ENCODE measurements at places on chromosomes 13 and 19.
A peak's percentile ranks its signal among the peaks of the same experiment; 100 is the strongest.

GRCh38 chr19:33159893-33160292 lies 28.0 kb downstream of the WDR88 start:
- no peak for DNase-seq

GRCh38 chr19:29841559-29842367 lies 30.0 kb downstream of the CCNE1 start:
- peak; percentile 65 for DNase-seq

DNA sequence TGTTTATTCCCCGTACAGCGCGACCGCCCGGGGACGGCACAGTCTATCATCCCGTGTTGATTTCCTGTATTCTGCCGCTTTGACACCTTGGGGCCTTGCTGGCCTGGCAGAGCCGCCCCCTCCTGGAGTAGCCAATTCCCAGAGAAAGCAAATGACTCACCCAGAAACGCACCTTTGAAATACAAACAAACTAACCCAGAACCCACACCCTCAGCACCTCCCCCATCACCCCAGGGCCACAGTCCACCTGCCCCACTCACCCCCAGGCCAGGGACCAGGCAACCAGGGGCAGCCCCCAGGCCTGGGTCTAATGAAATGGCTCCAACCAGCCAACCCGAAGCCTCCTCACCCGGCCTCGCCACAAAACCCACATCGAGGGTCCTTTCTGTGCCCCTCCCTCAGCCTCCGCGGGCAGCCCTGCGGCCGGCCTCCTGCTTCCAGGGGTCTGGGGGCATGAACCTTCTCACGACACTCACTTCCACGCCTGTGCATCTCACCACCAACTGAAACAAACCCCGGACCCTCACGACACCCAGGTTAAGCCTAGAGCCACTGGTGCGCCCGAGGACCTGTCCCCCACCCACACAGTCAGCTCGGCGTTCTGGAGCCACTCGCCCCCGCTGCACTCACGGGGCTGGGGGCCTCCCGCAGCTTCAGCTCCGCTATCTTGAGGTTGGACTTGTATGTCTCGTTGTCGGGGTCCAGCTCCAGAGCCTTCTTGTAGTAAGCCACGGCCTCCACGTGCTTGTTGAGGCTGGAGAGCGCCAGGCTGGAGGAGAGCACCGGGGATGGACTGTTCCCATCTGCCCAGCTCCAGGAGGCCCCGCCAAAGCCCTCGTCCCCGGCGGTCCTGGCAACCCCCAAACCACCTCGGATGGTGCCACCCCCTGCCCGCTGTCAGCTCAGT lies 20.9 kb downstream of the SGTA start:
- no peak for DNase-seq

GRCh38 chr19:55384131-55384919 lies at the start of gene TMEM238:
TMEM238 (minus strand) TSS chr19:55384292; CDS start chr19:55384259, 33 bp downstream.
- no peak for DNase-seq

GRCh38 chr13:59601993-59602392 lies 561.7 kb downstream of the DIAPH3 start:
- DNase-seq = no peak

GRCh38 chr13:100302391-100302790 lies 213.5 kb downstream of the PCCA start:
- DNase-seq = no peak

GRCh38 chr19:10718205-10719196 lies 622 bp downstream of the DNM2 start:
- DNase-seq = peak; percentile 45

DNA sequence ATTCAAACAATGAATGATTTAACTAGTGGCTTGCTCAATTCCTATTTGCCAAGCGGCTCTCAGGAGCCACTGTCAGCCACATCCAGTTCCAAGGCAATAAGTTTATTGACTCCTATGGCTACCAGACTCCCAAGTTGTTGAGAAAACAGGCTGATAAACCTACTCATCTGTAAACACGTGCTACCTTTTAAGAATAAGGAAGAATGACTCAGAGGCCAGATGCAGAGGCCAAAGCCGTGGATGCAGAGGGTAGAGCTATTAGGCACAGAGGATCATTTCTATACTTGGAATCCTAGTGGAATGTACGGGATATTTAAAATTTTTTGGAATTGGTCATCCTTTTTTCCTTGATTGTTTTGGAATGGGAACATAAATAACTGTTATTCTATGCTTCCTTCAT lies 1921.1 kb downstream of the OLFM4 start:
- no peak for DNase-seq
